Activated T-cell treated with anti-CD3 and anti-CD28 coated beads, Interleukin-2, amount 50 U/mL, for 1 hour (primary cell): ENCODE measurements at places on chromosomes 5 and 9.
A peak's percentile ranks its signal among the peaks of the same experiment; 100 is the strongest.

- no peak for DNase-seq
Observed at GRCh38 chr5:157506981-157507780, 47.2 kb downstream of the NIPAL4 start.

- DNase-seq = no peak
Observed at GRCh38 chr5:180673371-180674089, 24.1 kb upstream of the FLT4 start.

DNA sequence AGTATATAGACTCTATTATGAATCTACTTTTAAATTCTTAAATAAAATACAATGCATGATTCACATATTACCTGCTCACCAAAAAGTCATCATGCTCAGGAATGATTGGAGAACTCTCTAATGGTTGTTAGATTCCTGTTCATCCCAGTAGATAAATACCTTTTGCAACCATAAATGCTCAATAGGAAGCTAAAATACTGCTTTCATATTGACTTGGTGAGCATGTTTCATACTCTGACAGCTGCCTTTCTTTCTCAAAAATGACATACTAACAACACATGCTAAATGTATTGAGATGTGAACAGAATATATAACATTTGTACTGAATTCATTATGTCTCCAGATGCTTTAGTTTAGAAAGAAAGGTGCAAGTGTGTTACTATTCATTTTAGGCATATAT, 79.6 kb upstream of the SLCO6A1 start:
- DNase-seq = no peak

GRCh38 chr5:140420226-140420570, 18.6 kb downstream of the ANKHD1 start:
- no peak for DNase-seq

GRCh38 chr9:71191708-71192107, 70.3 kb upstream of the TRPM3 start:
- DNase-seq = no peak

DNA sequence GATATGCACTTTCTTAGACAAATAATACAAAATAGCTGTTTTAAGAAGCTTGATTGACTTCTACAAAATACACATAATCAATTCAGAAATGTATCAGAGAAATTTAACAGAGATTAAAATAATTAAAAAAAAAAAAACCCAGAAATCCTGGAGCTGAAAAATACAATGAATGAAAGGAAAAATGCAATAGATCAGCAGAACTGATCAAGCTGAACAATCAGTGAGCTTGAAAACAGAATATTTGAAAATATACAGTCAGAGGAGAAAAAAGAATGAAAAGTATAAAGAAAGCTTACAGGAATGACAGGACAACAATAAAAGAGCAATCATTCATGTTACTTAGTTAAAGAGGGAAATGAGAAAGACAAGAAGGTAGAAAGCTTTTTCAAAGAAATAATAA, 41.7 kb upstream of the IL33 start:
- DNase-seq = no peak

DNA sequence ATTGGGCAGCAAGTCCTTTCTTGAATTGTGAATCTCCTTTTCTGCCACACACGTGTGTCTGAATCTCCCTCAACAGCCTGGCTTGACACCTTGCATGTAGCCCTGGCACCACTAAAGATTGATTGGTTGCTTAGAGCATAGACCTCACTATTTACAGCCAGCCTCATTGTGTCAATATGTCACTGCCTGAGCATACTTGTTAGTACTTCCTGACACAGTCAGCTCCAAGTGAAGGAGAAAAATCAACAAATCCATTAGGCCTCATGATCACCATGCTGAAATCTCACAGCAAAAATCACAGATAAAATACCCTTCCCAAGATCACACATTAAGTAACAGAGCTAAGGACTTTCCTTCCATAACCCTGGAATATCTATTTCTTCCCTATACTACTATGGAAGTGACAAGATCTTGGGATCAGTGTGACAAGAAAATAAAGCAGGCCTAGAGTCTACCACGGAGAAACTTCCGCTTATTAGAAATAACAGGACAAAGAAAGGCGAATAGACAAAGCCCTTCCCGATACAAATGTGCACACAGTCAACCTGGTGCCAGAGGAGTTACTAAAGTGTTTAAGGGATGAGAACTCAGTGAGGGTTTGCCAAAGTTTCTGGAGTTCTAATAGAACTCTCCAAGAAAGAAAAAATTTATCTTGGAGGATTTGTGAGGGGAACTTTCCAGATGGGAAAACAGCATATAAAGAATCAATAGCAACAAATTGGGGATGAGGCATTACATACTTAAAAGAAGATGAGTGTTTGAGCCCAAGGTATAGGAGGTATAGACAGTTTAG, 5.6 kb upstream of the ARL15 start:
- DNase-seq = no peak

DNA sequence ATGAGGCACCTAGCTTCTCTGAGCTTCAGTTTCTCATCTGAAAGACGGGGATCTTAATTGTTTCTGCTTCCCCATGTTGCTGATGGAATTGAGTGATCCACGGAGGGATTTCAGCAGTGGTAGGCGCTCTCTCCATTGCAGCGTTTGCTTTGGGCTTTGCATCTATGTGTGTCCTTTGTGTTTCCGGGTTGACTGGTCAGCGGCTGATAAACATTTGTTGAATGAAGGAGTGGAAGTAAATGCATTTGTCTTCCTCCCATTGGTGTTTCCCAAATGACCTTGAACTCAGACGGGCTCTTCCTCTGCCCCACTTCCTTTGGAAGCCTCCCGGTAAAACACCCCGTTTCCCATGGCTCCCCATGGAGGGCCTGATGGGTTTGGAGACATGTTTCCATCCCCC, 117.2 kb downstream of the GAPVD1 start:
- no peak for DNase-seq

GRCh38 chr5:172421020-172421419, 33.3 kb downstream of the SH3PXD2B start:
- no peak for DNase-seq

DNA sequence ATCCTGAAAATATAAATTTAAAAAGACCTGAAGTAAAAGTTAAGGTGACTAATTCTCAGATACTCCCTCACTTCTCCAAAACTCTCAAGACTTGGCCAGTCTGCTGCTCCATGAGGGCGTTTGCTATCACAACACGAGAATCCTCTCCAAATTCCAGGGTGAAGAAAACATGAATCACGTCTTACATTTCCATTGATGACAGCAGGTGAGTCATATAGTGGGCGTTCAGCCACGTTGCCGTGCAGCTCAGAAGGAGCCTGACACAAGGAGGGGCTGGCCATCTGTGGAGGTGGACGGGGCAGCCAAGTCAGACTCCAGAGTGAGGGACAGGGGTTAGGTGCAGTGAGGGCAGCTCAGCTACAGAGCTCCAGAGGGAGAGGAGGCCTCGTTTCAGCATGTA, 555.1 kb upstream of the ADAMTS16 start:
- no peak for DNase-seq

GRCh38 chr9:134026581-134026980, 1.3 kb downstream of the BRD3OS start:
- DNase-seq = no peak

GRCh38 chr5:139611703-139612584, 36.2 kb upstream of the CXXC5 start:
- no peak for DNase-seq

- no peak for DNase-seq
Observed at GRCh38 chr5:163938595-163938994, 433.2 kb downstream of the MAT2B start.

DNA sequence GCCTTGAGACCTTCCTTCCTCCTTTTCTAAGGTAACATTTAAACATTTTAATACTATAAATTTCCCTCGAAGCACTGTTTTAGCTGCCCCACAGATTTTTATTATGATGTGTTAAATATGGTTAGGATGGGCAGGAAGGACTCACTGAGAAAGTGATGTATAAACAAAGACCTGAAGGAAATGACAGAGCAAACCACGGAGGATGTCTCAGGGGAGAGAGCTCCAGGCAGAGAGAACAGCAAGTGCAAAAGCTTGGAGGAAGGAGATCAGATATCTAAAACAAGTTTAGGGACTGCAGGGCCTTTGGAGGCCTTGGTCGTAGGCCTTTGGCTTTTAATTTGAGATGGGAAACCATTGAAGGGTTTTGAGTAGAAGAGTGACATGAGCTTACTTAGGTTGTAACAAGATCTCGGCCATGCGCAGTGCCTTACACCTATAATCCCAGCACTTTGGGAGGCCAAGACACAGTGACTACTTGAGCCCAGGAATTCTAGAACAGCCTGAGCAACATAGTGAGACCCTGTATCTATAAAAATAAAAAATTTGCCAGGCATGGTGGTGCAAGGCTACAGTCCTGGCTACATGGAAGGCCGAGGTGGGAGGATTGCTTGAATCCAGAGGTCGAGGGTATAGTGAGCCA, 35.5 kb upstream of the LRRTM2 start:
- no peak for DNase-seq

DNA sequence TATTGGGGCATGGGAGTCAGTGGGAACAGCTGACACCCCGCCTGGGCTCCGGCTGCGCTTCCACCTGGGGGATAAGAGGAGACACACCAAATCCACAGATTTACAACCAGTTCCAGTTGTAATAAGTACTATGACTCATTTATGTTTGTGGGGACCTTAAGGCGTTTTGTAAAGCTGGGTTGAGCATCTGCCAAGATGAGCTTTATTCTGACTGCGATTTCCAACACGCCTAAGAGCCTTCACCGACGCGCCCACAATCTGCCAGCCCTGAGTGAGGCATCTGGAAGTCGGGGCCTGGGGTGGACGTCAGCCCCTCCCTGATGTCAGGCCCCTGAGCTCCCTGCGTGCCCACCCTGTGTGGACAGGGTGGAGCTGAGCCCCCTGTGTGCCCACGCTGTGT, 14.3 kb upstream of the LHX3 start:
- no peak for DNase-seq

- DNase-seq = peak; percentile 33
Observed at GRCh38 chr9:134326724-134327601, 708 bp downstream of the RXRA start.

DNA sequence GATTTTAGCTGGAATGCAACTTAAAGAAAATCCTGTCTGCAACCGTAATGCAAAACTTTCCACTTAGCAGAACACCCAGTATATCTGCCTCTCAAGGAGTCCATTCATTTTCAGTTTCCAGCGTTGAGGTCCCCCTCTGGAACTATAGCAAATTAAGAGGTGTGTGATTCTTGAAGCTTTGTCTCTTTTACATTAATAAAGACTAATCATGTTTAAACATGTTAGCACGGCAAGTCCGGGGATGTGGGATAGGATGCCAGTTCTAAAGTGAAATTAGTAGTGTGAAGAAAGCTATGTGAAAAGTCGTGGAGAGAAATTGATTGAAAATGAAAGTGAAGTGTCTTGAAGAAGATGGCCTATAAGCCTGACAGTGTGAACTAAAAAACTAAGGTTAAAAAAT, 429.1 kb downstream of the NR2F1-AS1 start:
- DNase-seq = no peak

DNA sequence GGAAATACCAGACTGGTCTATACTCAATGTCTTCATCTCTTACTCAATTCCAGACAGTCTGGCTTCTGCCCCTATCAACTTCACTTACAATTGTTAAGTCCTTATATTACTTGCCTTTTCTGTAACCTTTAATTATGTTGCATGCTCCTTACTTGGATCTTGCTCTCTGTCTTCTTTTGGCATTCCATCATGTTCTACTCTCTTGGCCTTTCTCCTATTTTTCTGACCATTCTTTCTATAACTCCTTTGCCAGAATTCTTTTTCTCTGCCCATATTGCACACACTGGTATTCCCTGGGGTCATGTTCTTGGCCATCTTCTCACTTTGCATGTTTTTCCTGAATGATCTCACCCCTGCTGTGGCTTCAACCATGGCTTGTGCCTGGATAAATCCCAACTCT, 209.8 kb upstream of the ZNF462 start:
- no peak for DNase-seq

- DNase-seq = no peak
Observed at GRCh38 chr9:88237479-88237961, 99.2 kb upstream of the SPATA31C2 start.

GRCh38 chr5:1209896-1210776, 8.7 kb downstream of the SLC6A19 start:
- DNase-seq = no peak

GRCh38 chr5:13601112-13601511, 343.4 kb downstream of the DNAH5 start:
- no peak for DNase-seq

DNA sequence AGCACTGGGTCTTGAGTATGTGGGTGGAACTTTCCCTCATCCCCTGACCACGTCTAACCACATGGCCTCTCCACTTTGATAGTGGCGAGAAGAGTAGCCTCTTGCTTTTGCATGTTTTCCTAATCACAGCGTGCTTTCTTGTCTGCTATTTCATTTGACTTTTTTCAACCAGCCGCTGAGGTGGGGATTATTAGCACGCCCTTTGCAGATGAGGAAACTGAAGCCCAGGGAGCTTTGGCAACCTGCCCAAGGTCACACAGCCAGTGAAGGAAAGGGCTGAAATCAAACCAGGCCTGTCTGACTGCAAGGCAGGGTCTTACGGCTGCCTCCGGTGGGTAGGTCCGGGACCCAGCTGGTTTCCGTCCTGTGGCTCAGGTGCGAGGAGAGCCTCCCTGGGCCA, 106.5 kb upstream of the MSX2 start:
- DNase-seq = no peak

- no peak for DNase-seq
Observed at GRCh38 chr9:127673234-127673633, 33.6 kb upstream of the CFAP157 start.

- no peak for DNase-seq
Observed at GRCh38 chr5:37738057-37738691, 101.7 kb downstream of the GDNF start.

DNA sequence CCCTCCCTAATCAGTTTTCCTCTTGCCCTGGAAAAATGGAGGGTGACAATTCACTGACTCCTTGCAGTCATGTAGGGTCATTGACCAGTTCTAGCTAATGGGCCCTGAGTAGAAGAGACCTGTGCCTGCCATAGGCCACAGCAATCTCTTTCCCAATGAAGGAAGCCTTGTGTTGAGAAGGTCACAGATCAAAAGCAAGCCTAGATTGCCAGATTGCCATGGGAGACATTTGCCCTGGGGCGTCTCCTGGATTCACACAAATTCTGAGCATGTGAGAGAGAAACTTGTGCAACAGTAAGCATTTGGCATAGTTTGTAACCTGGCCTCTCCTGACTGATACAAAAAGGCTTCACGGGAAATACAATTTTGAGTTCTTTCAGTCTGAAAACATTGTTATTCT, 148.0 kb downstream of the NUDT12 start:
- DNase-seq = no peak

- no peak for DNase-seq
Observed at GRCh38 chr5:61910771-61911170, 395.2 kb upstream of the KIF2A start.

DNA sequence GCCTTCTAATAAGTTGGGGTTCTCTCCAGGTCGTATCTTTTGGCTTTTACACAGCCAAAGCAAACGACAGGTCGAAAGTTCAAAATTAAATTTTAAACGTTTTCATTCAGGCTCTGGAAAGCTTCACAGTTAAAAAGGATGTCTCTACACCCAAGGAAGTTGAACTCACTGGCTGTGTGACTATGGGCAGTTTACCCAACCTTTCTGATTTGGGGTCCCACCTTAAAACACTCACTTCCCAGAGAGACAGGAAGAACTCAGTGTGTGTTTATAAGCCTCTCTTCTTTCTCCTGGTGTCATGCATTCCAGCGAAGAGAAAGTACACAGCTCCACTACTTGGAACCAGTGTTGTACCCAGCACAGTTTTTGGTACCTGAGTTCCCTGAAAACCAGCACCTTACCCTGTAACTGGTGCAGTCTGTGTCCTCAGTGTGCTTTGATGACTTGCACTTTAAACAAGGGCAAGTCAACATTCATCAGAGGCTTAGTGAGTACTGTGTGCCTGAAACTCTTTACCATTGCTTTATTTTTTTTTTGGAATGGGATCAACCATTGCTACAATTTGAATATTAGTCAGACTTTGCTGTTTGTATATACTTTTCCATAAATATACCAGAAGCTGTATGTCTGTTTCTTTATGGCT, 1.7 kb downstream of the SRD5A1 start:
- no peak for DNase-seq
